ENCODE measurements at places on chromosomes 3 and 15. TPM values are rescaled to one million over a fixed set of nuclear protein-coding genes. Genes with fewer than 3 reads are reported as not detected.

DNA sequence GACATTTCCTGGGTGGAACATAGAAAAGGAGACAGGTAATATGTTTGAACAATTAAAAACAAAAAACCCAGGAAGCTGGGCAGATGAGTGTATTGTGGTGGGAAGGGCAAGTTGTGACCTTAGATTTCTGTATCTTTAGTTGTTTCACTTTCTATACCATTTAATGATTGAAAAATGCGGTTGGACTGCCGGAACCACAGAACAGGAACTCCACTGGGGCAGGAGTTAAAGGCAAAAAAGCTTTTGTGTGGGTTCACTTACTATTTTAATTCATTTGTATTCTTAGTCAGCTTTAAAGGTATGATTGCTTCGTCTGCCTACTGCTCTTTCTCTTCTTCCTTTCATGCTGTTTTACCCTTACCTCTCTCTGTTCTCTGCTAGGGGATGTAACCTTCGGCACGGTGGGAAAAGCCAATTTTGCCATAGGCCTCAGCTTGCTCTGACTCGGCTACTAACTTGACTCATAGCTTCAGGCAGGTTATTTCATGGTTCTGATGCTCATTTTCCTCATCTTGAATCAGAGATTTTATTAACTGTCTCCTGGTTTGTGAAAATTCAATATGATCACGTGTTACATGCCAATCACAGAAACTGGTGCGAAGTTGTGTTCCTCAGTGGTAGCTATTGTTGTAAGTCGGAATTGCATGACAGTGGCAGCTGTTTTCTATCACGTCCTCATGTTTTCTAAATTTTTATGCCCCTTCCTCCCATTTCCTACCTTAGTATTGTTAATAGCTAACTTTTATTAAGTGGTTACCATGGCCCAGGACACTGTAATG is 1.6 kb upstream of the MCTP2 start:
- no peak for DNase-seq

- DNase-seq, result no peak
These were observed 5.5 kb upstream of the ZNF662 start for GRCh38 chr3:42900226-42901072.

DNA sequence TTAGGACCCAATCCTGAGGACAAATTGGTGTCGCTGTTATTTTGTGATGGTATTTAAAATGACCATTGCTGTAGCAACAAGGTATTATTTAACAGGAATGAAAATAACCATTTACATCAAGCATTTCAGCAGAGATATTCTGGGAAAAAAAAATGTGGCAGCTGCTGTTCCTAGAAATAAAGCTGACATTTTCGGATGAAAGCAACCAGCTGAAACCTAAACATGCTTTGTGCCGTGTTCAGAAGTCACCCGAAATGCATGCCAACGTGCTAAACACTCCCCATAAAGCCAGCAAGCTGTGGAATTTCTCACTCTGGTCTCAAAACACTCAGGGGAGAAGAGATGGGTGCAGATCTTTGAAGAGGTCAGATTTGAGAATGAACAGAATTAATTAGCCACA is 31.5 kb upstream of the TAFA4 start:
- DNase-seq, result no peak

- DNase-seq, result no peak
These were observed 202.9 kb upstream of the CTNNB1 start for GRCh38 chr3:40996382-40996781.

DNA sequence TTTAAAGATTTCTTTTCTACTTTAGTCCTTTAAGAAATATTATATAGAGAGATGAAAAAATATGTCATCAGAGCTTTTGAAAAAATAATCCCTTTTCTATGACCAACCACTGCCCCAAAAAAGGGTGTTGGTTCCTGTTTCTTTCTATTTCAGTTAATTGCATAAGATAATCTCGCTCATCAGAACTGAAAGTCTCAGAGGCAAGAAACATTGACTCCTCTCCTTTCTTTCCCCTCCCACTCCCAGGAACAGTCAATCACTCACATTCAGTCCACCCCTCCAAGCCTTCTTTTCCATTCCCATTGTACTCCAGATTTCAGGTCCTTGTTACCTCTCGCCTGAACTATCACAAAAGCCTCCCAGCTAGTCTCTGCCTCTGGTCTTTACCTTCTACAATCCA is 153.7 kb upstream of the ABI3BP start:
- DNase-seq, result no peak

GRCh38 chr3:52915294-52915693 is 17.9 kb upstream of the STIMATE start:
- no peak for DNase-seq

DNA sequence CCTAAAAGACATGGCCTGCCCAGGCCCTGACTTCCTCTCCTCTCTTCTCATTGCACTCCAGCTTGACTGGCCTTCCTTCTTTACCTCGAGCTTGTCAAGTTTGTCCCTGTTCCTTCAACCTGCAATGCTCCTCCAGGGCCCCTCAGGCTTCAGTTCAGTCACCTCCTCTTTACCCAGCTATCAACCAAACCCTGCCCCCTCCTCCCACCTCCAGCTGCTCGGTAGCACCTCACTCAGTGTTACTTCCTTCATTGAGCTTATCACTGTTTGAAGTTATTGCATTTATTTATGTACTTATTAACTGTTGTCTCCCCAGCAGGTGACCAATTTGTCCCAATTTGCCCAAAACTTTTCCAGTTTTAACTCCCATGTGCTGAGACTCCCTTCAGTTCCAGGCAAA is 95.8 kb upstream of the UBE2E1 start:
- no peak for DNase-seq

- no peak for DNase-seq
These were observed 71.2 kb downstream of the CYP19A1 start for GRCh38 chr15:51267051-51267702.

- DNase-seq, result no peak
These were observed 55.0 kb upstream of the RPL32 start for GRCh38 chr3:12896063-12896985.

DNA sequence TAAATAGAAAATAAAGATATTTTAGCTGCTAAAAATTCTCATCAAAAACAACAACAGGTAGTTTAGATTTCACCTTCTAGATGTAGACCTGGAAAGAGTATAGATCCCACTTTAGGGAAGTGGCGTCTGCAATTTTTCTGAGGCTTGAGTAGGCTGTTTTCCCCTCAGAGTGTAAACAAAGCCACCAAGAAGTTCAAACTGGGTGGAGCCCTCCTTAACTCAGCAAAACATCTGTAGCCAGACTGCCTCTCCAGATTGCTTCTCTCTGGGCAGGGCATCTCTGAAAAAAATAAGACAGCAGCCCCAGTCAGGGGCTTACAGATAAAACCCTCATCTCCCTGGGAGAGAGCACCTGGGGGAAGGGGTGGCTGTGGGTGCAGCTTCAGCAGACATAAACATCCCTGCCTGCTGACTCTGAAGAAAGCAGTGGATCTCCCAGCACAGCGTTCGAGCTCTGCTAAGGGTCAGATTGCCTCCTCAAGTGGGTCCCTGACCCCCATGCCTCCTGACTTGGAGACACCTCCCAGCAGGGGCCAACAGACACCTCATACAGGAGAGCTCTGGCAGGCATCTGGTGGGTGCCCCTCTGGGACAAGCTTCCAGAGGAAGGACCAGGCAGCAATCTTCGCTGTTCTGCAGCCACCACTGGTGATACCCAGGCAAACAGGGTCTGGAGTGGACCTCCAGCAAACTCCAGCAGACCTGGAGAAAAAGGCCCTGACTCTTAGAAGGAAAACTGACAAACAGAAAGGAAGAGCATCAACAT is 259.6 kb downstream of the STXBP5L start:
- DNase-seq, result no peak

DNA sequence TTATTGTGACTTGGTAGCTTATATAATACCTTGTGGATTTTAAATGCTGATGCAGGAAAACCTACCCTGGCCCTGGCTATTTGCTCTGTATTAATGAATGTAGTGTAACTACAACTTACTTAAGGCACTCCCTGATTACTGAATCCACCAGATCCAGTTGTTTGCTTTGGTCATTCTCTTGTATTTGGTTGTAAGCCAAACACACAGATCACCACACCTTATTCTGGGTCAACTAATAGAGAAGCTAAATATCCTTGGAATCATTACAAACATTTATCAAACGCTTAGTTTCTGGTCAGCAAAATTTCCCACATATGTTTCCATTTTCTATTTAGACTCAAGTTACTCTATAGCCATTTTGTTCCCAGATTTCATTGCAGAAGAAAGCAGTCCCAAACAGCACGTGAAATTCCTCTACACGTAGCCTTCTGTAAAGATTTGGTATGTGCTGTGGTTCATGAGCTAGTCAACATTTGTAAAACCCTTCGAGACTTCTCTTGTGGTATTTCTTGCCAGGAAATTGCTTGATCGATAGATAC is 322.6 kb downstream of the MEX3B start:
- DNase-seq, result no peak

The BCL2A1 gene
- total RNA-seq, result 3.8 TPM

The RAD18 gene
- 2.3 TPM for total RNA-seq

All from gastrocnemius medialis (tissue), 4 donors.